ENCODE measurements at places on chromosomes 1 and 21.

- H3K4me3 ChIP-seq, result no peak overlapping the region
- no peak for DNase-seq
- no peaks in the 10 kb centered on the region for H3K27me3 ChIP-seq
- peak overlapping the region; percentile 72 for H3K27ac ChIP-seq
Observed at GRCh38 chr1:55068638-55069037, 29.3 kb downstream of the PCSK9 start.

DNA sequence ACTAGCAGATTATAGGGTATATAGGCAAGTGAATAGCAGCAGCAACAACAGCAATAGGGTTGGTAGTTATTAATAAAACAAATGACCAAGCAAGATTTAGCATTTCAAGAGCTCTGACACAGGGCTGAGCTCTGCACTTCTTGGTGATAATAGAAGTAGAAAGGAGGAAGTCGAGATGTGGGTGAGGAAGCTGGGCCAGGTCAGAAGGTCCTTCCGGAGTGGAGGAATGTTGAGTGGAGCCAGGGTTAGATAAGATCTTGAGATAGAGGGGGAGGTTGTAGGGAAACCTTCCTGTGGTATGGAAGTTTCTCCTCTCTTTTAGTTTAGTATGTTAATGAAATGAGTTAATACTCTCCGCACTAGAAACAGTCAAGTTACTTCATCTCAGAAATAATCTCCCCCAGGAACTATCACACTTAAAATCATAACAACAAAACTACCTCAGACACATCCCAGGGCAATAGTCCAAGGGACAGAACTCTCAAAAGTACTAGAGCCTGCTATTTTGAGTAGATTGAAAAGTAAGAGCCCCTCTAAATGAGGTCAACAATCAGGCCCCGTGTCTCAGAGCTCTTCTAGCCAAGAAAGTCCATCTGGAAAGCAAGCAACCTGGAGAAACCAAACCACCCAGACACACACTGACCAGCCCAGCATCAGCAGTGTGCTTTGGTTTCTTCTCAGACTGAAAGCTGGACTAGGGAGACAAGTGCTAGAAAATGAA is 45.4 kb upstream of the ATP1B1 start:
- H3K4me3 ChIP-seq, result no peak overlapping the region
- H3K27me3 ChIP-seq, result peaks cover 7% of the 10 kb centered on the region
- no peaks in the 10 kb centered on the region for H3K36me3 ChIP-seq
- DNase-seq, result no peak

DNA sequence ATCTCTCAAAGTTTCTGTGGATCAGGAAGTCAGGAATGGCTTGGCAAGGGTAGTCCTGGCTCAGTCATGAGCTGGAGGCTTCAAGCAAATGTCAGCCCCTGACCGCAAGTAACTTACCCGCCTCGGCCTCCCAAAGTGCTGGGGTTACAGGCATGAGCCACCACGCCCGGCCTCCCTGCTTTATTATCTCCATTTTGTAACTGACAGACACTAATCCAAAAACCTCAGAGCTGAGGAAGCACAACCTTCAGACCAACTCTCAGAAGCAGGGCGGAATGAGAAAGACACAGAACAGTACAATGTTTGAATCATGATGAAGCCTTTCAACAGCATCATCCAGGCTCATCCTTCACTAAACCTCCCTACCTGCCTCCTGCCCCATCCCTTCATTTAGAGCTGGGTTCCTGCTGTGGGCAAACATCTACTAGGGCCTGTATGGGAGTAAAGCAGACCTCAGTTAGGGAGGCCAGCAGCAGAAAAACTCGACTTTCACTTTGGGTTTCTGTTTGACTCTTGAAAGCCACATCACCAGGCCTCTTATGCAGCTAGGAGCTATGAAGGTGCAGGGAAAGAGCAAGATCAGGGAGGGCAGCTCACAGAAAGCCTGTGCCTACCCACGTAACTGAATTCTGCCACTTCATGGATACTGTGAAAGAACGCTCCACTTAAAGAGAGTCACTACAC is 84.4 kb upstream of the RAB4A start:
- H3K4me1 ChIP-seq, result no peaks in the 10 kb centered on the region

DNA sequence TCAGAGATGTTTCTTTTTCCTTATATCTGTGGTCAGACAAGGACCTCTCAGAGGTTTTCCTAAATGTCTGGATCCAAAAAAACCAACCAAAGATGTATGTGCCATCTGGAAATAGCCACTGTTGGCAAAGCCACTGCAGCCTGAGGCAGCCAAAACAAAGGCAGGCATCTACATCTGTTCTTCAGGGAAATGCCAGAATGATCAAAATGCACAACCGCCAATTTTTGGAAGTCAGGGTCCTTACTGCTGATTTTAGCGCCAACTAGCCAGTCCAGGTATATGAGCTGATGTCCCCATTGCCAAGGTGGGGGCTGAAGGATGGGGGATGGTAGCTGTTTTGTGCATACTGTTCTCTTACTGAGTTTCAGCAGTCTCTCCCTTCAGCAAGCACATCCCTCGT is 45.9 kb downstream of the SYT14 start:
- H3K27ac ChIP-seq, result no peak overlapping the region
- no peak overlapping the region for H3K4me3 ChIP-seq
- H3K27me3 ChIP-seq, result peaks cover 16% of the 10 kb centered on the region
- H3K36me3 ChIP-seq, result peaks cover 2% of the 10 kb centered on the region
- H3K4me1 ChIP-seq, result no peaks in the 10 kb centered on the region
- no peak for DNase-seq

DNA sequence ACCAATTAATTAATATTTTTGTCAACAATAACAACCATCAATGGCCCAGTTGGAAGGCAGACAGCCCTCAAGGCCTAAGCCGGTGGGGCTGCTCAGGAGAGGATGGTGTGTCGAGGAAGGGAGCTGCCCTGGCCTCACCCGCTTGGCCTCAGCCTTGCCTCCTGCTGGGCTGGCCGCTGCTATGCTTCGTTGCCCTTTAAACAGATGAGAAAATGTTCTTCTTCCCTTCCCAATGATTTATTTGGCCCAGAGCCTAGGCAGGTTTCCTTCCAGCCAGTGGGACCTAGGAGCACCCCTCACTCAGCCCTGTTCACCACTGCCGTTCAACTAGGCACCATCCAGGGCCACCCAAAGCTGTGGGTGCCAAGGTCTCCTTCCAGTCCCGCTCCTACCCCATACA is 3.1 kb upstream of the ADGRB2 start:
- H3K4me3 ChIP-seq, result no peak overlapping the region
- DNase-seq, result no peak
- no peaks in the 10 kb centered on the region for H3K36me3 ChIP-seq

GRCh38 chr1:233675446-233675845 is 61.5 kb downstream of the KCNK1 start:
- H3K4me3 ChIP-seq, result no peak overlapping the region
- DNase-seq, result no peak
- peaks cover 6% of the 10 kb centered on the region for H3K27me3 ChIP-seq
- no peak overlapping the region for H3K27ac ChIP-seq
- H3K4me1 ChIP-seq, result no peaks in the 10 kb centered on the region

DNA sequence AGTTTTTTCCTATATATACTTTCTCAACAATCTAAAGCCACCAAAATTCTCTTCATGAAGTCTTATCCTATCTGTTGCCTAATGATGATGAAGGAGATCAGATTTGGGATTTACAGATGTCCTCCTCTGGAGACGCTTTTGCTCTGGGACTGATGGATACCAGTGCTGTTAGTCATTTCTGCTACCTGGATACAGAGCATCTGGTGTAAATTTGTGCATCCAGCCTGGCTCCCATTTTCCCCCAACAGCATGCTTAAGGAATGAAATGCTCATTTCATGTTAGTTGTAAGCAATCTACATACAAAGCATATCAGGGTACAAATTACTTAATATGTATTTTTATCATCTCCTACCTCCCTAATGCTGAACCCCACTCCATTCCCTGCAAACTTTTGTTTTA is 57.7 kb downstream of the HNRNPR start:
- H3K4me3 ChIP-seq, result no peak overlapping the region
- no peaks in the 10 kb centered on the region for H3K27me3 ChIP-seq
- H3K4me1 ChIP-seq, result peaks cover 2% of the 10 kb centered on the region
- no peak for DNase-seq

- H3K27ac ChIP-seq, result no peak overlapping the region
- no peaks in the 10 kb centered on the region for H3K36me3 ChIP-seq
- no peaks in the 10 kb centered on the region for H3K27me3 ChIP-seq
Observed at GRCh38 chr1:51733793-51734522, 117.1 kb downstream of the OSBPL9 start.

DNA sequence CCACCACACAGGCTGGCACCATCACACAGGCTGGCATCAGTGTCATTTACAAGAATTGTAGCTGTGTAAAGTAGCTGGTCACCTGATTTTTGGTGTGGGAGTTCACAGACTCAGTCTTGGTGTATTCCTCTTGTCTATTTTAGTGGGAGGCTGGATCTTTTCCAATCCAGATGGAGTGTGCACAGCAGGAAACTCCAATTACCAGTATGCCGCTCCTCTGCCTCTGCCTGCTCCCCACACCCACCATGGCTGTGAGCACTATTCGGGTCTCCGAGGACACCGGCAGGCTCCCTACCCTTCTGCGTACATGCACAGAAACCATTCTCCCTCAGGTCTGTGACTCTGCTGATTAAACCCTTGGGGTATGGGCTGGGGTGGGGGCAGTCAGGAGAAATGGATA is 24.2 kb downstream of the TBX19 start:
- no peak for DNase-seq
- no peaks in the 10 kb centered on the region for H3K4me1 ChIP-seq
- no peak overlapping the region for H3K27ac ChIP-seq
- H3K27me3 ChIP-seq, result no peaks in the 10 kb centered on the region
- no peak overlapping the region for H3K4me3 ChIP-seq
